ENCODE measurements at places on chromosomes 7 and 10.

DNA sequence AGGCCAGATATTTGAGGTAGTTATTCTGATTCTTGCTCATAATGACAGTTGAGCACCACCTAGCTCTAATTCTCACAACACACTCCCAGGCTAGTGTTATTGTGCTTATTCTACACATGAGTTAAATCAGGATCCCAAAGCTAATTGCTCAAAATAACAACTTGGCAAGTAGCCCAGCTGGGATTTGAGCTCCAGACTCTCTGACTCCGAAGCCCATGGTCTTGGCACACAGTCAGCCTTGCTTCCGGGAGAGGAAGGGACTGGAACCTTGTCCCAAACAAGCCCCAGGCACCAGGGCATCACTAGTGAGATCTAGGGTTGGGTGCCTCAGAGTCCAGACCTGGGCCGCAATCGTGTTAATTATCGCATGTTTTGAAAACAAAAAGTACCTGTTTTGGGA is 101.4 kb downstream of the GPAM start:
- no peak for DNase-seq

DNA sequence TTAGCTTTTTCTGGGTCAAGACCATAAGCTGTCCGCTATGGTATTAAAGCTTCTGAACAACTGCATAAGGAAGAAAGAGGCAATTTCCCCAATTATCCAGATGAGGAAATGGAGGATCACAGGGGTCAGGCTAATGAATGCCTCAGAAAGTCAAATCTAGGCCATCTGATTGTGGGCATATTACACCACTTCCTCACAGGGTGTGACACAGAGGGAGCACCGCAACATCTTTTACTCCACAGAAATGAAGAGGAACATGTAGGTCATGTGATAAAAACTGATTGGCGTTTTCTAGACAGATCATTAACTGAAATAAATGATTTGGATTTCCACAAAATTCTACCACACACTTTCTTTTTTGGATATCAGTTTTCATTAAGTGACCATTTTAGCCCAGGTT is 384.4 kb downstream of the PARD3 start:
- DNase-seq = no peak

DNA sequence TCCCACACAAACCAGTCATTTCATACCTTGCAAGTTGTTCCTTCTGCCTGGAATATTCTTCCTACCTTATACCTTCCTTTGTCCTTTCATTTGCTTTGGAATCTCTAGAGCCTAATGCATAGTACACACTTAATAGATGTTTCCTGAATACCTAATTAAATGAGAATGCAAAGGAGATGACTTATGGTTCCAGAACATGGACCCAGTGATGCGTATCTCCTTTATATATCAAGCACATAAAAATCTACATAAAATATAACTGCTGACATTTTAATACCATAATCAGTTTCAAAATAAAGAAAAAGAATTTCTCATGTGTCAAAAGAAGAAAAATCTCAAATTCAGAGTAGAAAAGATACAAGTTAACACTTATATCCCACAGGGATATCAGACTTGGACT is 110.6 kb upstream of the ASAH2 start:
- DNase-seq = no peak

DNA sequence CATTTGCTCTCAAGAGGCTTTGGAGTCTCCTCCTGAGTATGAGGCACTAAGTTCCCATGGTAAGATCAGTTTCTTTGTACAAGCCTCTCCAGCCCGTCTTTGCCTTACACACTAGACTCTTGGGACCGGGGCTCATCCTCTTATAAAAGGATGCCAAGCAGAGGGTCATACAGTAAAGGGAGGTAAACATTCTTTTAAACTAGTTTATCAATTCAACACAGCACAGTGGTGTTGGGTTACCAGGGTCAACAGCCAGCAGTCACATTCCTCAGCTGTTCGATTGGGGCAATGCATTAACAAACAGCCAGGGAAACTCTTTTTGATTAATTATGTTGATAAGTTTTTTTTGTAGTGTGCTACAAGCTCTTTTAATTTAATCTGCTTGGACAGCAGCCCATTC is 37.8 kb downstream of the HHEX start:
- DNase-seq = no peak

DNA sequence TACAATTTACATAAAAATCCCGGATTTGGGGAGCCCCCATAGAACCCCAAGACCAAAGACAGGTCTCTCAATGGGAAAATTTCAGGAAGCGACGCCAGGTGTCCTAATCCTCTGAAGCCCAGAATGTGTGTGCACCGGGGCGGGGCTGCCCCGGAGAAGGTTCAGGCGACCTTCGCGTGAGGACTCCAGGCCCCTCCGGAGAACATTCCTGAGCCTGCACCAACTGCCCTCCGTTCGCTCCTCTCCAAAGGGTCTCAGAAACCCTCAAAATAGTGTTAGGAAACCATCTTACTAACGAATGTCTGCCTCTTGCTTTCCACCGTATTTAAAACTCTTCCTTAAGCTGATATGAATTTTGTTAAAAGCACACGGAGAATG is 78.5 kb upstream of the INSIG1 start:
- DNase-seq = no peak

DNA sequence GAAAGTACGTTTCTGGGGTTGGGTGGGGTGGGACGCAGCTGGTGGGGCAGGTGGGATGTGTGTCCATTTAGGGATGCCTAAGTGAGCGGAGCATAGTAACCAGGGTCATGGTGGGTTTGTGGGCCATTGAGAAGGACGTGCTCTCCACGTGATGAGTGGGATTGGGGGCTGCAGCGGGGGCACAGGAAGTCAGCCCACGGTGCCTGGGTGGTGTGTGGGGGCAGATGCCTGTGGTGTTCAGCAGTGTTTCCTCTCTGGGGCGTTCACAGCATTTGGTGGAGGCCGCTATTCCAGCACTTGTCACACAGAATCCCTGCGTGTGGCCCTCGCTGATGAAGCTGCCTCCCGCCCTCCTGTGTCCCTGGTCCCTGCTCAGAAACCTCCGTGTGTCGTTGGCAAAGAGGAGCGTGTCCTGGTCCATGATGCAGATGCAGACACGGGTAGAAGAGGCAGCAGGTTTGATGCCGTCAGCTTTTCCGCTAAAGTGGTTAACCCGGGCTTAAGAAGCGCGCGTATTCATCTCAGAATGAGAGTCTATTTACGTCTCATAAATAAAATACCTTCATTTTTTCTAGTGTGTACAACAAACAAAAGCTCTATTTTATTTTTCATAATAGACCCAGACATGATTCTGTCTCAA is 274.2 kb downstream of the ADARB2 start:
- DNase-seq = no peak

DNA sequence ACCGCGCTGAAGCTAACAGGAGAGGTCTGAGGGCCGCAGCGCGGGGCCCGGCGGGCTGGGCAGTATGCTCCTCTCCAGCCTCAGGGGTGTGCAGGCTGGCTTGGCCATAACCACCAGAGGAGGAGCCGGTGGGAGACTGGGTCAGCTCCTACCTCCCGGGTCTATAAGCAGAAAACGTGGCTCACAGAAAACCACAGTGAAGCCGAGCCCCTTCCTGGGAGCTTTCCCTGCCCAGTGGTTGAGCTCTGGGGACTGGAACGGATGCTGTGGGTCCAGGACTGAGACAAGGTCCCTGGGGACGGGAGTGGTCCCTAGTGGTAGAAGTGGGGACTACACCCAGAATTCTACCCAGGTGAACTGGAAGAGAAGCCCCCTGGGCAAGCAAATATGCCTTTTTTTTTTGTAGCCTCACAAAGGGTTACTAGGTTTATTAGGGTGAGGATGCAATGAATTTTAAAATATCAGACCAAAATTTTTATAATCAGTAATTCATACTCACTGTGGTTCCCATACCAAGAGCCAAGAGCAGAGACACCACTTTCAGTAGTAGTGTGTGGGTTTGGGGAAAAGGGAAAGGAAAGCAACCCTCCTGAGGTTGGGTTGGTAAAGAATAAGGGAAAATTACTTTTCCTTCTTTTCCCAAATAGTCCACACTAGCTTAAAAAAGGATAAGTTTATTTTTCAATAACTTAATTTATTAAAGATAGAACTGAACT is 67.9 kb upstream of the PRKCQ start:
- no peak for DNase-seq

GRCh38 chr10:22442063-22442462 is 96.8 kb downstream of the SPAG6 start:
- no peak for DNase-seq

GRCh38 chr10:72245949-72246525 is 27.7 kb upstream of the DDIT4 start:
- no peak for DNase-seq

DNA sequence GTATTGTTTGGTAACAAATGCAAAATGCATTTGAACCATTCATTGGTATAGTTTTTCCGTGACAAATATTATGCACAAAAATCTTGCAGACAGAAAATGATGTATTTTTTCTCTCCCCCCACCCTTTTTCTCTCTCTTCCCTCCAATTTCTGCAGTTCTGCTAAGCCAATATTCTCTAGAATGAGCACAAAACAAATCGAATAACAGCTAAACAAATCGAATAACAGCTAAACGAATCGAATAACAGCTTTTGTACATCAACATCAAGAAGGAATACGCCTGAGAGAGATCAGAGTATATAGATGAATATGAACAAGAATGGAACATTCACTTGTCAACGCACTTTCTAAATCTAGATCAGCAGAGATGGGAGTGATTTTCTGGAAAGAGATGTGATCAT is 108.0 kb upstream of the KMT2E start:
- DNase-seq = no peak

GRCh38 chr7:51053160-51053925 is 263.3 kb downstream of the COBL start:
- no peak for DNase-seq

DNA sequence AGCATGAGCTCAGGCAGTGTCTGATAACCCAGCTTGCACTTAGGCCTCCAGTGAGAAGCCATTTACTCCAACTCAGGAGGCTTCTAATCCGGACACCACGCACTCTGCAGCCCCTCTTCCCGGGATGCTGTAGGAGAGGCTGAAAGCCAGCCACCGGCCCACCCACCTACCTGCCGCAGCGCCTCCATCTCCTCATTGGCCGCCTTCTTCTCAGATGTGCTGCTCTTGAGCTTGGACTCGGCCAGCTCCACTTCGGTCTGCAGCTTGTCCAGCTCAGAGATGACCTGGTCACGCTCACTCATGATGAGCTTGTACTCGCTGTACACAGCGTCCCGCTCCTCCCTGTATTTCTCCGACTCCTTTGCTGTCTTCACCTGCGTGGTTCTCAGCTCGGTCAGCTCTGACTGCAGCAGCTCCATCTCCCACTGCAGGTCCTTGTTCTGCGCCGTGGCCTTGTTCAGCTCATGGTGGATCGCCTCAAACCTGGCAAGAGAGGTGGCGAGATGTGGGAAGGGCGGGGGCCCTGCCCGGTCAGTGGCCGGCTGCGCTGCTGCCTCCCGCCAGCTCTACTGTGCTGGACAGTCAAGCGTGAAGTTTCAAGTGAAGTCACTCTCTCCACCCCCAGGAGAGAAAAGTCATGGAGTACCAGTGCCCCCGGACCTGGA is 84.7 kb downstream of the DLG5 start:
- no peak for DNase-seq

- DNase-seq = no peak
Measured at GRCh38 chr7:805261-805660, 27.0 kb upstream of the SUN1 start.

- no peak for DNase-seq
Measured at GRCh38 chr10:22022257-22023032, 18.9 kb upstream of the DNAJC1 start.

DNA sequence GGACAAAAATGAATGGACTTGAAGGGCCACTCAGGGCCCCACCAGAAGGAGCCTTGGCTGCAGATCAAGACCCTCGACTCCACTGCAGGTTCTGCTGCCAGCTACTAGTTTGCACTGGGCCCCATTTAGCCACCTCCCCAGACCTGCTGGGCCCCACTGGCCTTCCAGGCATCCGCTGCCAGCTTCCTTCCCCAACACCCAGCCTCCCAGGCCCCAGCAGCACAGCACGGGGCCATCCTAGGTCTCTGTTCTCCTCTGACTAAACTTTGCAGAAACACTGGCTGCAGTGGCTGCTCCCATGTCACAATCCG is 277.4 kb upstream of the KLF14 start:
- DNase-seq = no peak

DNA sequence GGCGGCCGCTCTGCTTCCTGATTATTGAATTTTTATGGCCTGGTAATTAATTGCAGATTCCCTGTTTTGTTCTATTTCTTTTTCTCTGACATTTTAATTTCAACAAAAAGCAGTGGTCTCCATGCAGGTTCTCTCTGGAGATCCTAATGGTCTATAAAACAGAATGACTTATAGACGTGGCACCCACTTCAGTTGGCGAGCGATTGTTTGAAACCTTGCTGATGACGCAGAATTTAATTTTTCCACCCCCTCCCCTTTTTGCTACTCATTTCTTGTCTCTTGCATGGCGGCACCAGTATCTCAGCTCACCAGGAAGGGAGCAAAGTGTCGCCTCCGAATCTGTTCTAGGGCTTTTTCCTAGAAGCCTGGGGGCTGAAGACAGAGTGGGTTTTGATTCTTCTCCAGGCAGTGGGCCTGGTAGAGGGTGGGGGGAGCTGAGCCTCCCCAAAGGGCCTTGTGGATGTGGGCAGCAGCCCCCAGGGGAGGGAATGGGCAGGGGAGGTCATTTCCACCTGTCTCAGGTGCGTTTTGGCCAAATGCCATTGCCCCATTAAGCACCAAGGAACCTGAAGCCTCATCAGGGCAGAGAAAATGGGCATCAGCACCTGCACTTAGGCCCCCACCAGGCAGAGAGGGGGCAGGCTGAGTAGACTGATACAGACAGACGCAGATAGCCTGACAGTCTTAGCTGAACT is 3.5 kb upstream of the COMTD1 start:
- no peak for DNase-seq

GRCh38 chr10:121405953-121406352 is 192.3 kb downstream of the FGFR2 start:
- no peak for DNase-seq

- DNase-seq = no peak
Measured at GRCh38 chr7:121744319-121744718, 128.6 kb upstream of the PTPRZ1 start.
